ENCODE measurements at places on chromosomes 6 and 20.

- DNase-seq = no peak
Measured at GRCh38 chr6:161366301-161366923, 92.6 kb upstream of the AGPAT4 start.

DNA sequence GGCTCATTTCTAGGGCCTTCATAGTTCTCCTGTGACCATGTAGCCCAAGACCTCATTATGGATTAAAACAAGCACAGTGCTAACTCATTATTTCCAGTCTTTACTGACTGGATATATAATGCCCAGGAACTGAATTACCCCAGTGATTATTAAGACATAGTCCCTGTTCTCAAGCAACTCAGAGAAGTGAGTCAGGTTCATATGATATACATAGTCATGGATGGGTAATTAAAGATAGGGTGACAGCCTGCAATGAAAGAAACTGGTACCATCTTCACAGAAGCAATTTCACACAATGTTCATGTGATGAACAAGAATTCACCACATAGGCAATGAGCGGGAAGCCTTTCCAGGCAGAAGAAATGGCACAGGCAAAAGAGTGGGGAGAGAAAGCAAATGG is 3.5 kb downstream of the TRIM27 start:
- DNase-seq = no peak

DNA sequence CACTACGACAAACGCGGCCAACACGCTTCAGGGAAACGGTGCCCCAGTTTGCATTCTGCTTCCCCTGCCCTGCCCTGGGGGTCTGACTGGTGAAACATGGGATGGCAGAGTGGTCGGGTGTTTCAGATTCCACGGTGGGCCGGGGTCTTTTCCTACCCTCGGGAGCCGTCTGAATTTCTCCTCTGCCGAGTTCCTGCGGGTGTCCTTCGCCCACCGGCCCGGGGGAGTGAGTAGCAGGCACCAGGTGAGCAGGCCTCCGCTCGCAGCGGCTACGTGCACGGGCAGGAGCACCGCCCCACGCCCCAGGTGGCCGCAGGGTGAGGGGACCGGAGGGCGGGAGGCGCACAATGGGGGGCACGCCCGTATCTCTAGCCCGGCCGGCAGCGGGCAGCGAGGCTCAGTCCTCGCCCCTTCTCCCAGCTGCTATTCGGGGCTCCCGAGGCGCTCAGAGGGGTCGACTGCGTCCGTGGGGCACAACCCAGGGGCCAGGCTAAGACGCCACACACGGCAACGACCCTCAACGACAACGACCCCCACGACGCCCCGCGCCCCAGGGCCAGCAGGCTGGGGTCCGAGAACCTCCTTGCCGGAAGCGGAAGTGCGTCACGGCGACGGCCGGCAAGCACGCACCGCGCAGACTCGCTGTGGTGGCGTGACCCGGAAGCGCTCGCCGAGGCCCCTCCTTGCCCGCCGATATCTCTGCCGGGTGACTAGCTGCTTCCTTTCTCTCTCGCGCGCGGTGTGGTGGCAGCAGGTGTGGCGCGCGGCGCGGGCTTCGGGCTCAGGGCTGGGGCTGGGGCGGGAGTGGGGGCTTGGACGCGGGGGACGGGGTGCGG is at the start of gene RPS21:
Gene RPS21 (plus strand): TSS at position 721 of the 836 bp plus-strand sequence. CDS start 236 bp downstream, outside the sequence.
- peak; percentile 80 for DNase-seq

- DNase-seq = no peak
Measured at GRCh38 chr6:113331021-113331420, 526.1 kb upstream of the MARCKS start.

- DNase-seq = no peak
Measured at GRCh38 chr6:43803783-43804549, 34.0 kb downstream of the VEGFA start.

DNA sequence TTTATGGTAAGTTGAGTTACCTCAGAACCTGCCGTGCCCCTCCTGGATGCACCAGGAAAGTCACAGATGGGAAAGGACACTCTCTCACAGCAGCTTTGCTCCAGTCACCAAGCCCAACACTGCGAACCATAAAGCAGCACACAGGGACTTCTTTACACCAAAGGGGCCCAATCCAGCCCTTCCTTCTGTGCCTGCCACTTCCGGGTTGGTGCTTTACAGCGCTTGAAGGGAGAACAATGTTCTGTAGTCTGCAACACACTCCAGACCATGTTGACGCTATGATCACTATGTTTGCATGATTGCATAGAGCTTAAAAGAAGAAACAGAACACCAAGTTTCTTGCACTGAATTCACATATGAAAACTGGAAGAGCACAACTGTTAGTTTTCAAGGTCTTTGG is 57.1 kb downstream of the SERAC1 start:
- DNase-seq = no peak

- DNase-seq = no peak
Measured at GRCh38 chr20:52847731-52848359, 124.3 kb upstream of the TSHZ2 start.

- no peak for DNase-seq
Measured at GRCh38 chr6:123794190-123794589, 9.5 kb upstream of the NKAIN2 start.

- DNase-seq = peak; percentile 1
Measured at GRCh38 chr6:120355822-120356221, 978.5 kb downstream of the TBC1D32 start.

GRCh38 chr6:153214436-153214835 is 83.4 kb upstream of the RGS17 start:
- DNase-seq = no peak

DNA sequence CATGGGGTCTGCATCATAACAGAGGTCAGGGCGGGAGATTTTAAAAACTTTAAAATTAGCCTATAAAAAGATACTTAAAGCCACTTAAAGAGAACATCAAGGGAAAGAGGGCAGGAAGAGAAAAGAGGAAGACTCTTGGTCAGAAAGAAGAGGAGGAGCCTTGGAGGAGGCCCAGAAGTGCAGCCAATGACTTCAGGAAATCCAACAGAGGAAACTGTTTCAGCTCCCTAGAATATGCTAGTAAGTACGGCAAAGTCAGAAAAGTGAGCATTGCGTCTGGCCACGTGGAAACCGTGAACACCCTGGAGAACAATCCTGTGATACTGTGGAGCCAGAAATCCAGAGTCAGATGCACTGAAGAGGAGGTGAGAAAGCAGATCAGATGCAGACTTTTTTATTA is 22.5 kb upstream of the NHSL1 start:
- DNase-seq = no peak

- no peak for DNase-seq
Measured at GRCh38 chr6:152697634-152698033, at the start of gene MYCT1. Gene MYCT1, plus strand, starts transcription at chr6:152697897. Its CDS starts 6 bp downstream, at chr6:152697903.

GRCh38 chr20:7410150-7410549 is 530.1 kb downstream of the HAO1 start:
- no peak for DNase-seq

DNA sequence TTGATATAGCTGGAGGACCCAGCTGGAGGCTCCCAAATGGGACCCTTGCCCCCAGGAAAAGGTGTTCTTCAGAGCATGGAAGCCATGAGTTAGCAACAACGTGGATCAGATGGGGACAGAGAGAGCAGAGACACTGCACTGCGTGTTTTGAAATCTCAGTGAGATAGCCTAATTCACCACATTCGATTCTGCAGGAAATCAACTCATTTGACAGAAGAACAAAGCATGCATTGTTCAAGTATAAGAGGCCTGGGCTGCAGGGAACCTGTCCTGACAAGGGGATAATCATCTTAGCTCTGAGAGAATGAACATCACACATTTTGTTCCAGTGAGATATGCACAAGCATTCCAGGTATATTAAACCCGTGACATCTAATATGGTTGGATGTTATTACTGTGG is 450.2 kb downstream of the CDH26 start:
- no peak for DNase-seq

DNA sequence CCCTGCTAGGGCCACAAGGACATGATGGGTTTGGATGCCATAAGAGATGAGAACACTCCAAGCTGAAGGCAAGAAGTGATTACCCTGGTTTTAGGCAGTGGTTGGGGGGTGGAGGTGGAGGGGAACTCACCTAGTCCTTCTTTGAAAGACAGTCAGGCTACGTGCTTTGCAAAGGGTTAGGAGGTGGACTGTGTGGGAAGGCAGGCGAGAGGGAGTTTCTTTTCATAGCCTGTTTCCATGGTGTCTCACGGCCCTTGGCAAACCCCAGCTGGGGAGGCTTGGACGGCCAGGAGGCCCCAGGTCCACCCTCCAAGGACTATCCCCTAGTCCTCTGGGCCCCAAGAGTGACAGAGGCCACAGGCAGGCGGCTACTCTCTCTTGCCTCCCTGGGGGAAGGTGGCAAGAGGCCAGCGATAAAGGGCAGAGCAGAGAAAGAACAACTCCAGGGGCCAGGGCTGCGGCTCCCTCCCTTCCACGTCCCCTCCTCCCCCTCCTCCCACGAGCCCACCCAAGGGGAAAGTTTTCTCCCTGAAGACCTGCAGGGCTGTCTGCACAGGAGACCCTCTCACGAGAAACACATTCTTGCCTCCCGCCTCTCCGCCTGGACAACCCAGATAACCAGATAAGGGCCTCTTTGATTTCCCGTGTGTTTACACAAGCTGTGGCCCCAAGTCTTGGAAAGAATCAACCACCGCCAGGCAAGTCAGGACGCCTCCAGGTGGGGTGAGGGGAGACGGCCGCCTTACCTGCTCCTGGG is 74.4 kb downstream of the NOL4L start:
- DNase-seq = peak; percentile 4

- DNase-seq = no peak
Measured at GRCh38 chr6:122428781-122429180, 29.3 kb downstream of the HSF2 start.

GRCh38 chr6:110642711-110643110 is 166.3 kb upstream of the SLC22A16 start:
- no peak for DNase-seq

DNA sequence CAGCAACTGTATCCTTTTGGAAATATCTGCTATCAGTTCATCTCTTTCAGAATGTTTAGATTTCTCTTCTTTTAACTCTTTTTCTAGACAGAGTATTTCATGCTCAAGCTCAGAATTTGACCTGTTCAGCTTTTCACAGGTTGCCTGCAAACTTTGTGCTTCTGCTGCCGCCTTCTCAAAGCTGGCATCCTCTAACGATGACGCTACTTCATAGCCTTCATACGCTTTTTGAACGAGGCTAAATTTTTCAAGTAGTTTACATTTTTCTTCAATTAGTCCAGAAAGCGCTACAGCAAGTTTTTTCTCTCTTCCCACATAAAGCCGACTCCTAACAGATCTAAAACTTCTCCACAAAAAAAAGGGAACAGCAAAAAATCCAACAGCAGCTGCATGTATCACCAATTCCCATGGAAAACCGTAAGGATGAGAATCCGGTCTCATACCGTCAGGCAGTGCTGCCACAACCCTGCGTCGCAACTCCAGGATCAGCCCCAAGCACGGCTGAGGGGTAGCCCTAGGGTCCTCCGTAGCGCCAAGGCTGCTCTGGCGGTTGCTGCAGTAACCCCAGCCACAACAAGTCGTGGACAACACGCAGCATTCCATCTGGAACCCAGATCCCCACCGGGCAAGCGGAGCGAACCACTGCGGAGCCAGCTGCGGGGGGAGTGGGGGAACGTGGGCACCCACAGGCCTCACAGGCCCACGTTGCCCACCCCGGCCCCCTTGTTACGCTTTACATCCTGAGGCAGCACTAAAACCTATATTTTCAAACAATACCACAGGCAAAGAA is 30.6 kb downstream of the DACT2 start:
- no peak for DNase-seq

DNA sequence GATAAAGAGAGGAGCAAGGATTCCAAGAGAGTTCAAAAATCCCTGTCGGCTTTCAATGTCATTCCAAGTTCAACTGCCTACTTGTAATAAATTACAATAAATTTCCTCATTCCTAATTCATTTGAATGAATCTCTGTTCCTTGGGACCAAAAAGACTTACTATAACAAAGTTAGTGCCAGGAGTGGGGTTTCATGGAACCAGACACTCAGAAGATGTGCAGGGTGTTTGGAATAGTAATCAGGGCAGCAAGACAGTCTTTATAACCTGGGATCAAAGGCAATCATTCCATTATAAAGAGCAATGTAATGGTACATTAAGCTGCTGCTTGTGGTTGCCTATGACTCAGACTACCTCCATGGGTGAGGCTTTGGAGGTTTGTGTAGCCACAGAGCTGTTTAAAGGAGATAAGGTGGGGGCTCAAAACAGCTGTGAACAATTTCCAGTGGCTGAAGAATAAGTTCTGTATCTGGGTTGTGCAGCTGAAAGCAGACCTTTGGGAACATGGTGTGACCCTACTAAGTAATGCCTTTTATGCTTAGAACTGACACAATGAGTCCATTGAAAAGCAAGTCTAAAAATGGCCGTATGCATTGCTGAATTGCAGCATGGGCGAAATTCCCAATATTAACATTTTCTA is 159.9 kb downstream of the LINC00237 start:
- no peak for DNase-seq

DNA sequence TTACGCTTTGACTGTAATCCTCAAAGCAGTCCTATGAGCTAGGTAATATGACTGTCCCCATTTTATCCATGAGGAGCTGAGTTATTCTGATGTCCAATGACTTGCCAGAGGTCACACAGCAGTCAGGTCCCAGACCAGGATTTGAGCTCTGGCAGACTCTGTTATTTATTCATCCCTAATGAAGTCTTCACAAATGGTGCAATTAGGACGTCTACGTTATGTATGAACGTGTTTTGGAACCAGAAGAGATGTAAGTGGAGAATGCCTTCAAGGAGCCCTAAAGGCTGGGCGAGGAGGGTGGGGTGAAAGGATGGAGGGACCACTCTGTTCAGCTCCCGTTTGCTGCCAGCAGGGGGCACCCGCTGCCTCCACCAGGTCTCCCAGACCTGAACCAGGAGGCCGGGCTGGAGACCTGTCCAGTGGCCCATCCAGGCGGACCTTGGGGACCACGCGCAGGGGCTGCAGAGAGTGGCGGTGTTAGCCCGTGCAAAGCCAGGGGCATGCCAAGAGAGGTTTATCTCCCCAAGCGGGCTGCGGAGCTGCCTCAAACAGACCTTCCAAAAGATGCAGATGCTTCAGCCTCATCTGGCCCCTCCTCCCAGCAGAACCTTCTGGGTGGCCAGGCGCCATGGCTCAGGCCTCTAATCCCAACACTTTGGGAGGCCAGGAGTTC is 15.2 kb upstream of the ZNF335 start:
- peak; percentile 49 for DNase-seq

- DNase-seq = no peak
Measured at GRCh38 chr6:15106958-15107643, 138.8 kb upstream of the JARID2 start.

- no peak for DNase-seq
Measured at GRCh38 chr6:118908441-118908840, 14.5 kb downstream of the ASF1A start.

DNA sequence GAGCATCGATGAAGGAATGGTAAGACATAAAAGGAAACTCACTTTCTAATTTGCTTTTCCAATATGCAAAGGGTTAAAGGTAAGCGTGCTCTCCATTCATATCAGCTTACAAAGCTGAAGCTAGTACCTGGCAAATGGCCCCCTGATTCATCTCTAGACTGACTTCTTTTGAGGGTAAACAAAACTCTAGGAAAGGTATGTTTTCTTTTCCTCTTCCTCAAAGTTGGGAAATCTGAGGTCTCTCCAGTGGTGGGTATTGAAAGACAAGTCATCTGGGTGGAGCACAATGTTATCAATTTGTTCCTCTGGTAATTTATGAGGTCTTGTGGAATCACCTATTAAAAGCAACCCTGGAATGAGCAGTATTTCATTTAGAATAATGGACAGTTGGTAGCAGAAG is 7.9 kb upstream of the FBXO30 start:
- DNase-seq = no peak
